ENCODE measurements at places on chromosomes 11 and 22.

DNA sequence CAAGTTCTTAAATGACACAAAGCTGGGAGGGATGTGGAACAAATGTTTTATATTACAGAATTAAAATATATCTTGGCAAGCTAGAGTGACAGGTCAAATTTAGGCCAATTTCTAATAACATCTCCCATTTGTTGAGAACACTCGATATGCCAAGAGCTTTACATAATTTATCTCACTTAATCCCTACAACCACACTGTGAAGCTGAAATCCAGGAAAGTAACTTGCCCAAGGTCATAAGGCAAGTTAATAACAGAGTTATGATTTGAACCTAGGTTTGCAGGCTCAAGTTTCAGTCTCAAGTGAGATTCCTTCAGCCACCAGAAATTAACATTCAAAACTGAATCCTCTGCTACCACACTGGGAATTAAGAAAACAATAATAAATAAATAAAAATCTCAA is 38.3 kb downstream of the RAB30 start:
- no peak for DNase-seq

- no peak for DNase-seq
Measured at GRCh38 chr11:114556135-114556534, 3.5 kb downstream of the NXPE1 start.

DNA sequence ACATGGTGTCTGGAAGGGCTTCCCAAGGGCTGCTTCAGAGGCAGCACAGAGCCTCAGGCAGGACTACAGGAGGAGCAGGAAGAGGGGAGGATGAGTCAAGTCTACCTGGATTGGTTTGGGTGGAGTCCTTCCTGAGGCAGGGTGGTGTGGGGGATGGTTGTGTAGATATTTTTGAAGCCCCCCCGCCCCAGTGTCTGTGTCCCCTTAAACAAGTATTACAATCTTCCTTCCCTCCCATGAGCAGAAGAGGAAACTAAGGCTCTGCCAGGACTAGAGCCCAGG is 34.7 kb upstream of the FCHSD2 start:
- no peak for DNase-seq

GRCh38 chr11:14519597-14519916 is 629 bp downstream of the PSMA1 start:
- DNase-seq = no peak

DNA sequence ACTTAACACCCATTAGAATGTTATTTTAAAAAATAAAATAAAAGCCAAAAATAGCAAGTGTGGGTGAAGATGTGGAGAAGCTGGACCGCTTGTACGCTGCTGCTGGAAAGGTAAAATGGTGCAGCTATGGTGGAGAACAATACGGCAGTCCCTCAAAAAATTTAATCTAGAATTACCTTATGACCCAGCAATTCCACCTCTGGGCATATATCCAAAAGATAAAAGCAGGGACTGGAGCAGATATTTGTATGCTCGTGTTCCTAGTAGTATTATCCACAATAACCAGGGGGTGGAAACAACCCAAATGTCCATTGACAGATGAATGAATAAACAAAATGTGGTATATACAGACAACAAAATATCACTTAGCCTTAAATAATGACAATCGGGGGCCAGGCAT is 6.1 kb upstream of the APOA5 start:
- no peak for DNase-seq

DNA sequence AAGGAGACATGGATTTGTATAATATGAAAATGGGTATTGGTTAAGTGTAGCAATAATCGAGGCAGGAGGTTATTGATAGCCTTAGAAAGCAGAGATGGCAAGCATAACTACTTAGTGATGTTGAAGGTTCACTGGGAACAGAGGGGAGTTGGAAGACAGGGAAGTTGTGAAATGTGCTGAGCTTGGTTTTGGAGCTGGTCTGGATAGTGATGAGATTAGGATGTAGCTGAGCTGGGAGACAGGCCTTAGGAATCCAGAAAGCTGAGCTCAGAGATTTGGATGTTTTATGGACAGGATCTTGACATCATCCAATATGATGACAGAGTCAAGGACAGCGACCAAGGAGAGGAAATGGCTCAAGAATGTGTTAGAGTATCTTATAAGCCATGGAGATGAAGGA is 113.1 kb downstream of the ARHGAP42 start:
- no peak for DNase-seq

- DNase-seq = no peak
Measured at GRCh38 chr11:11588891-11589290, 32.9 kb downstream of the GALNT18 start.

DNA sequence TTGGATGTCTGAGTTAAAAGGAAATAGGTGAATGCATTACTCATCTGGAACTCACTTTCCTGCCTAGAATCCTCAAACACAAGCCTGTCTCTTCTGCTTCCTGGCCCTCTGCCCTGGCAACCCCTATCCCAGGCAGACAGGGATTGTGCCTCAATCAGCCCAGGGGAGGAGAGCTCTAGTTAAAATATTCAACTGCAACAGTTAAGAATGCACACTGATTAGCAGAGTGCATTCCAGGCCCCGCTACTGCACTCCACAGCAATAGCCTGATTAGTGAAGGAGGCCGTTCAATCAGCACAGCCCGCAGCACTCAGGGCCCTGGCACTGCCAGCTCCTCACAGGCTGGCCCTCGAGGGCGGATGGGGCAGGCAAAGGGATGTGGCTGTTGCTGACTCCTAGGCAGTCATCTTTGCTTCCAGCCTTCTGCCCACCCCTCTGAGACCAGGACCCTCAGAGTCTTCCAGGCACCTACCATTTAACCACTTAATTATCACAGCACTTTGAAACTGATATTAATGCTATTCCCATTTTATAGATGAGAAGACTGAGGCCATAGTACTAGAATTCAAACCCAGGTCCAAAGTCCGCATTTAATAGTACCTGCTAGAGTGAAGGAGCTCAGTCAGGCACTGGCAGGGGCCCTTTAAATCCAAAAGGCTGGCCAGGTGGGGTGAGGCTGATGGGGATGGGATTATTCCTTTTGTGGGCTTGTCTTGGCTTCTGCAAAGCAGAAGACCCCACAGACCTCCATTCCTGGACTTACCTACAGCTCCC is 435.3 kb downstream of the SOX6 start:
- DNase-seq = no peak

- DNase-seq = no peak
Measured at GRCh38 chr11:114977651-114978050, 299.3 kb downstream of the NXPE2 start.

DNA sequence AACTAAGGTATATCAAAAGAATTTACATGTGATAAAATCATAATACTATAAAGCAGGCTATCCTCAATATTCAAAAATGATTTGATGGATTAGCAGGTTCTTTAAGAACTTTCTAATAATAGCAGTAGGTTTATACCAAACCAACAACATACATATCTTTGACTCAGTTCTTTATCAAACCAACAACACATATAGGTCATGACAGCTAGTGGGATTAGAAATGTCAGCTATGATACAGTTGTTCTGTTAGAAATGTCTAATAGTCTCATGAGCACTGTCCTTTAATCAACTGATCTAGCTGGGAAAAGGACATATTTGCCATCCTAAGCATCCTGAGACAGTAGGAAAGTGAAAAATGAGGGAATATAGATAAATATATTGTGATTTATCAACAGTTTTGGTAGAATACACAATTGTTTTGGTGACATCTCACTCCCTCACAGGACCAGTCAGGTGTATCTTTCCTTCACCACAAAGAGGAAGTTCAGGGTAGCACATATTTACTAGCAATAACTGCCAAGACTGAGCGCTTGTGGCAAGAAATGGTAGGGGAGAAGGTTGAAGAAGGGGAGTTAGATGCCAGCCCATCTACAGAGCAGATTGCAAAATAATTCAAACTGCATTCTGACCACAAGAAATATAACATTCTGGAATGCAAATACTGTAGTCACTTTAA is 90.8 kb upstream of the APOA1 start:
- no peak for DNase-seq

DNA sequence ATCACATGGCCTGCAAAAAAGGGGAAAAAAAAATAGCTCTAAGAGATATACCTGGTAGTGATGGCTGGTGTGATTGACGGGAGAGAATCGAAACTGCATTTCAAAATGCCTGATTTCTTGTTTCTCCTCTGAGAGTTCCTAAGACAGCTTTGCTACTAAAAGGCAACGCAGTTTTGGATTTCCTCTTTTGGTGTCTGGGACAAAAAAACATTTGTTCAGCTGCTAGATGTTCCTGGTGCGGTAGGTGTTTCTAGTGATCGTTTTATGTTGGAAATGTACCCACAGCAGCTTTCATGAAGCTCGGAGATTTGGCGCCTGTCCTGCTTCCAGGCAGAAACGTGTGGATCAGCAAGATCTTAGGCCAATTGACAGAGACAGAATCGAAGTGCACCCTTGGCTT is 18.1 kb downstream of the P2RX3 start:
- DNase-seq = no peak

GRCh38 chr11:119697445-119697844 is 31.6 kb downstream of the NECTIN1 start:
- DNase-seq = no peak

DNA sequence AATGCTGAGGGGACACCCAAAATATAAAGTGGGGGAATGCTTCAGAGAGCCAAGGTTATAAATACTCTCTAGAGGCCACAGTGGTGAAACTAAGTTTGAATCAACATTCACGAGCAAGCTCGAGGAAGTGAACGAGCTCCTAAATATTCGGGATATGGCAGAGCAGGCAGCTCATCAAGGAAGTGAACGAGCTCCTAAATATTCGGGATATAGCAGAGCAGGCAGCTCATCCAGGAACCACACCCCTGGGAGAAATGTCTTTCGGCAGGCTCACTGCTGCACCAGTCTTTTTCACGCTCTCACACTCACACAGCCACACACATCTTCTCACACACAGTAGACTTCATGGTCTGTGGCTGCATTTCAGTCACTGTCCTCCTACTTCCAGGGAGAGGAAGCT is 787.5 kb downstream of the OPCML start:
- no peak for DNase-seq

DNA sequence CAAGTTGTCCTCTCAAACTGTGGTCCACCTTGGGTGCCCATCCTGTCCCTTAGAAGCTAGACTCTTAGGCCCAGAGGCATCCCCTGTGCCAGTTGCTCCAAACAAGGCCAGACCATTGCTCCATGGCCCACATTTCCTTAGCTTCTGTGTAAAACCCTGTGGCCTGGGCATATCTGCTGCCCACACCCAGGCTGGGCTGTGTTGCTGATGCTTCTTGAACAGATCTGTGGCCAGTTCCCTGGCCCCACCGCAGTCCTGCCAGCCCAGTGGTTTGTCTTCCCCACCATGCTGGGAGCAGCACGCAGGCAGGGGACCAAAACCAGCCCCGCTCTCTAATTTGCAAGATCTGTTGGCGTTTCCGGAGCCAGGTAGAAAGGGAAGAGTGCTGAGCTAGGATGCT is 72.2 kb downstream of the CSNK2A3 start:
- no peak for DNase-seq

DNA sequence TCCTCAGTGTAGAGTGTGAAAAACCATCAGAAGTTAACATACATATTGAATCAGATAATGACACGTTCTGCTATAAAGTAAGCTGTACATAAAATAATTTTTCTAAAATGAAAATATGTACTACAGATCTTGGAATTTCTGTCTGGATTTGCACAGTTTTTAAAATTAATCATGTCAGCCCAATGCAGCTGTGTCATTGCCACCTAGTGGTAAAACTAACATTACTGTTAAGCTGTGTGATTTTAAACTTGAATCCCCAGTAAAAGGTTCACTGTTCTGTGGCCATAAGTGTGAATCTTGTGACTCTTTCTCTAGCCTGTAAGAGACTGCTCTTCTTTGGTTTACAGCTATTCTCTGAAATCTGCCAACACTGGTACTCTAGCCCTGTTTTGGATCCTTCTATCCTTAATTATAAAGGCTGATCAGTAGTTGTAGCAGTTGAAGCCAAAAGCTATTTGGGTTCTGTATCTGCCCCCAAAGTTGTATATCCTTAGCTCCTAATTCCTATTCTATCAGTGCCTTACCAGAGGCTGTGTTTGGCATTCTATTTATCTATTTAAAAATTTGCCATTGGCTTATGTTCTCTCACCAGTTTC is 4.0 kb downstream of the JRKL start:
- no peak for DNase-seq

Measured in adrenal gland (tissue), 19 donors.